ENCODE measurements at places on chromosomes 4 and X.

DNA sequence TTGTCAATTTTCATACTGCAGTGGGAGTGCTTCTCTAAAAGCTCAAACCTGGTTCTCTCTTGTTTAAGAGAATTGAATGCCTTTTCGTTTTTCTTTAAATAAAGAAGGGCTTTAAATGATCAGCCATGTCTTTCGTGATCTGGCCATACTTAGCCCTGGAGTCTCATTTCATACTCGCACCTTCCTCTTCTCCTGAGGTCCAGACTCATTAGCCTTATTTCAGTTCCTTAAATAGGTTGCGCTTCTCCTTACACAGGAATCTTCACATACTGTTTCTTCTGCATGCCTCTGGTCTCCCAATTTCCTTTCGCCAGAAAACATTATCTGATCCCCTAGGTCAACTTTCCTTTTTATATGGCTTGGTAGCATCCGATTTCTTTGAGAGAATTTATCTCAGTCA, 565.6 kb upstream of the TENM3 start:
- DNase-seq, result no peak

DNA sequence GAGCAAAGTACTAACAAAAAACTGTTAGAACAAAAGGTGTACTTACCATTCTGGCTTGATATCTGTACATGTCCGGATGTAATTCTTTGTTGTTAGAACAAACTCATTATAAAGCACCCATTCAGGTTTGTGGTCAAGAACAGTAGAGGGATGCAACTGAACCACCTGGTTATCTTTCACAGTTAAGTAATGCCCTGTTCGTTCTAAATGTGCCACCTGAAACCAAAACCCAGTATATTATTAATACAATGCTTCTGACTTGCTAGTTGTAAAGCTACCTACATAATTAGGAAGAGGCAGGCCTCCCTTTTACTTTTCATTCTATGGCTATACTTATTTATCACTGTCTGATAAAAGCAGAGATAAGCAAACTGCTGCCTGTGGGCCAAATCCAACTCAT, 54.8 kb downstream of the DHX15 start:
- no peak for DNase-seq

DNA sequence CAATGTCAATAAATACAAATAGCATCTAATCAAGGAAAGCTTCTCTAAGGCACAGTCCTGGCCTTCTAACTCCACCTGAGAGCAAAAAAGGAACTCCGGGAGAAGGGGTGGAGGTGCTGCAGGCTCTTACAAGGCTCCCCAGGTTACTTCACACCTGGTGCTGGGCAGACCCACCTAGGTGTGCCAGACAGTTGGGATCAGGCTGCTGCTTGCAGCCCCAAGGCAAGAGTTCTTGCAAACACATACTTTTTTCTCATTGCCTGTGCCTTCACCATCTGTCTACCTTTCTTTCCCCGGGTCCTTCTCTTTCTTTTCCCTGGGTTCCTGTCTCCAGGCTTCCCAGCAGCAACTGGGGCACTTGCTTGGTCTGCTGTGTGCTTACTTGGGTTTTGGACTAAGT, 81.4 kb upstream of the STIM2 start:
- DNase-seq, result no peak

DNA sequence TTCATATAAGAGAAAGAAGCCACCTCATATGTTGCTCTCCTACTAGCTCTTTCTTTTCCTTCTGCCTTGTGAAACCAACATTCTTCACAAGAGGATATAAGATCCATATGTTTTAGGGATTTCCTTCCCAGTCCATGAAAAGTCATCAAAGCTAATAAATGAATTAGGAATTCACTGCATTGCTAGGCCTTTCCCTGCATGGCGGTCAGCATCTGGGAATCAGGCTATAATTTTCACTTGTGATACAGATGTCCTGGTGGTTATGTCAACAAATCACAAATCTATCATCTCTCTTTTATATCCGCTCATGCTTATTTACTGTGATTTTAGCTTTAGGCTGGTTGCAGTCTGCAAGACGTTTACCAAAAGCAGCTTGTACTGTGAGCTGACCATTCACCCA, 510.0 kb downstream of the NLGN4X start:
- DNase-seq, result no peak

GRCh38 chr4:113560579-113560978, 201.0 kb downstream of the CAMK2D start:
- DNase-seq, result no peak

GRCh38 chr4:158885564-158885963, 116.7 kb downstream of the FNIP2 start:
- DNase-seq, result no peak

DNA sequence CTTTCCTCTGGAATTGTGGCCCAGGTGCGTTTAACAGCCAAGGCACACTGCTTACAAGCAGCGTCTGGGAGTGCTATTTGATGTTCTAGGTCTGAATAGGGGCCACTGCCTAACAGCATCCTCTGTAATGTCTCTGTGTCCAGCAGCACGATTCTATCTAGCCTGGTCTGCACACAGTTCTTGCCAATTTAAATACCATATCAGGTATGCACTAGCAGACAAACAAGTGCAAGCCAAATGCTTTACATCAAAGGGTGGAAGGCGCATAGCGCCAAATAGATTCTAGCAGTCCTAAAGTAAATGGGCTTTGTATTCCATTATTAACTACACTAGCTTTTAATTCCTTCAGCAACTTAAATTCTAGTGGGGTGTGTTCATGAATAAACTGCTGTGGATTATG, 15.8 kb upstream of the UGDH start:
- DNase-seq, result no peak

- no peak for DNase-seq
These were observed 125.8 kb downstream of the KIT start for GRCh38 chr4:54783402-54784110.

GRCh38 chr4:69576251-69576877, 63.1 kb downstream of the UGT2A2 start:
- DNase-seq, result no peak

DNA sequence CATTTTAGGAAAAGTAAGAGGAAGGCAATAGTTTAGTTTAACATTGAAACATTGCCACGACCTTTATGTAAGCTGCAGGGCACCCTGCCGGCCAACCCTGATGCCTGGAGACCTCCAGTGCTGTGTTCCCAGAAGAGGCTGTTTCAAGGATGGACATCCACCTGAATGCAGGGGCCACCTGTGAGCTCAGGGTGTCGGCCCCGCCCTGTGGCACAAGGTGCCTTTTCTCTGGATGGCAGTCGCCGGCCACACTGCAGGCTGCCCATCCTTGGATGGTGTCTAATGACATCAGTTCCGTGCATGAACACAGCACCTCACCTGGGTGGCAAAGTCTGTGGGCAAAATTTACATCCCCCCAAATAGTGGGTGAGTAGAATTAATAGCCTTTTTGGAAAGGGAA, 180.0 kb downstream of the AFAP1 start:
- no peak for DNase-seq

DNA sequence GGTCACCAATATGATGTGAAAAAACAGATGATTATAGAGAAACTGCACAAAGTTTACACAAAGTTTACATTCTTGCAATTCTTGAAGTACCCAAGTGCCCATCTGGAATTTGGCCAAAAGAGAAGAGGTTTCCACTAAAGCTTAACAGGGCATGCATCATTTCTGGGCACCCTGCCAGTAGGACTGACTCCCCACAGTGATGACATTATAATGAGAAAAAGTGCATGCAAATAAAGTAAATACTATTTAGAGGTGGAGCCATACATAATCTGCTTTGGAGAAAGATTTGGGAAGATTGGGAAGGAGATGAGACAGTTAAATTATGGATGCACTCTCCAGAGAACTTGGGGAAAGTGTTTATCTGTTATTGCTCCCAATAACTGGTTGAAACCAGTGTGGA, 93.7 kb upstream of the TRPC3 start:
- DNase-seq, result no peak

GRCh38 chrX:39907964-39908661, 189.6 kb downstream of the BCOR start:
- no peak for DNase-seq

GRCh38 chr4:21032089-21032645, 331.9 kb downstream of the PACRGL start:
- DNase-seq, result no peak

GRCh38 chr4:103364083-103364482, 165.9 kb upstream of the CENPE start:
- no peak for DNase-seq

DNA sequence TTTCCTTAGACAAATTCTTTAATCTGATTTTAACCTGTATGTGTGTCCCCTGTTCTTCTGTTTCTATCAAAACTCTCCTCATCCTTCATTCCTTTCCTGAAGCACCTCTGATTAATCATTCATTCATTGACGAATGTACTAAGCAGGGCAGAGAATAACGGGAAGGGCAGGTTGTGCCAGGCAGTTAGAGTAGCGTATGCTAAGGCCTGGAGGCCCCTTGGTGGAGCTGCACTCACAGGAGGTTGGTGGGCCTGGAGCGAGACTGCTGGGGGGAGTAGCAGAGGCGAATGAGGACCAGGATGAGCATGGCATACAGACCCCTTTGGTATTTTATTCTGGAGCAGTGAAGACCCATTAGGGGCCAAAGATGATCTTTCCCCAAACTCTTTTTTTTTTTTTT, 22.5 kb downstream of the PTTG2 start:
- no peak for DNase-seq

- DNase-seq, result no peak
These were observed 15.6 kb upstream of the IBSP start for GRCh38 chr4:87783781-87784180.

GRCh38 chr4:150999086-150999485, 16.0 kb downstream of the LRBA start:
- DNase-seq, result no peak

GRCh38 chr4:10054571-10055041, 33.3 kb upstream of the SLC2A9 start:
- DNase-seq, result no peak
